Cortex of kidney (tissue), 1 donor: ENCODE measurements at places on chromosomes 6 and 20.

GRCh38 chr20:12936020-12936419 is 72.8 kb upstream of the SPTLC3 start:
- DNase-seq = no peak

GRCh38 chr20:16917636-16918035 is 169.5 kb downstream of the OTOR start:
- DNase-seq = no peak

- DNase-seq = no peak
Measured at GRCh38 chr6:147604373-147604772, 95.9 kb downstream of the SAMD5 start.

DNA sequence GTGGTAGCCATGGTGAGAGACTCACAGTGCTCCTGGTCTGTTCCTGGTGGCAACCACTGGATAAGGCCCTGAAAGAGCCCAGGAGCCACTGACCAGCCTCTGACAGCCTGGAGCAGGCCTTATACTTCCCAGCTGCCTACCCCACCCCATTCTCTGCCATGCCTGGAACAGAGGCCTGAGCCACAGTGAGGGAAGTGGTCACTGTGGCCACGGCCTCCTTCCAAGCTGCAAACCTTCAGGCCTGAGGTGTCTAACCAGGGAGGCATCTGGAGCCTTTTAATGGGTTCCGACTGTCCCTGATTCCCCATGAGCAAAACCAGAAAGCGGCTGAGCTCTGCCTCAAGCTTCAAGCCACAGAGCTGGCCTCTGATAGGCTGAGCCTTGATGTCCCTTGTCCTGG is 113.0 kb upstream of the SIRPA start:
- DNase-seq = no peak

DNA sequence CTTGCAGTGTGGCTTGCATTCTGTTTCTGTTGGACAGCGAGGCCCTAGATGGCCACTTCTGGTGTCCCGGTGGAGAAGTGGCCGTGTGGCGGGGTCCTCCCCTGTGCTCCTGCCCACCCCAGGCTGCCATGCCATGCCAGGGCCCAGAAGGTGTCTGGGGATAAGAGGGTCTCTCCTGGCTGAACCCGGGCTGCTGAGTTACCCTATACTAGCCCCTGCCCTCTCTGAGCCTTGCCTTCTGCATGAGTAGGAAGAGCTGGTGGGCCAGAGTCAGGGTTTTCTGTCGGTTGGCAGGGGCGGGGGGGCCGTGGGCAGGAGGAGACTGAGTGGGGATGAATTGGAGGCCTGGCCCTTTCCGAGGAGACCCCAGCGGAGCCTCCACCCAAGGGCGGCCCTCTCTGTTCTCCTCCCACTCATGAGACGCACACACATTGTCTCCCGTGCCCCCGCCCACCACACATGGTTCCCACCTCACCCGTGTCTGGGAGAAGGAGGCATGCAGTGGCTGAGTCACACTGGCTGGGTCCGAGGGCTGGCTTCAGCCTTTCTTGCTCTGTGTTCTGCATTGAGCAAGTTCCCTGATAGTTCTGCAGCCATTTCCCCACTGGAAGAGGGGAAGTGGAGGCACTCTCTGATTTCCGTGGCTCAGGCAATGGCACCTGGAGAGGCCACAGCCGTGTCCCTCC is 24.6 kb downstream of the VSTM2L start:
- no peak for DNase-seq

DNA sequence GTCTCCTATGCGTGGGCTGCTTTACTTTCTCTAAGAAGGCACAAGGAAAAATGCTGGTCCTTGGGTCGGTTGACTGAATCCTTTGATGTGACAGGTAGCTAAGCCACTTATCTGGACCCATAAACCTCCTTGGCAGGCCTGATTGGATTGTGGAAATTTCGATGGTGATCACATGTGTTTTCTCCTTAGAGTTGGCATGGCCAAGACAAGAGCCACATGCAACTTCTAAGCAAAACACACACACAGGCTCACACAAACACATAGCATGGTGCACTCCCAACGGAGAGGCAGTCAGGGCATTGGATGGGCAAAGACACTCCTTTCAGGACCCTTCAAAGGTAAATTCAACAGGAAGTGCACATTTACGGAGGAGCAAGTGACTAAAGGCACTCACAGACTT is 95.2 kb downstream of the PSMG4 start:
- DNase-seq = no peak

GRCh38 chr6:155623450-155624178 is 168.0 kb upstream of the NOX3 start:
- DNase-seq = no peak

DNA sequence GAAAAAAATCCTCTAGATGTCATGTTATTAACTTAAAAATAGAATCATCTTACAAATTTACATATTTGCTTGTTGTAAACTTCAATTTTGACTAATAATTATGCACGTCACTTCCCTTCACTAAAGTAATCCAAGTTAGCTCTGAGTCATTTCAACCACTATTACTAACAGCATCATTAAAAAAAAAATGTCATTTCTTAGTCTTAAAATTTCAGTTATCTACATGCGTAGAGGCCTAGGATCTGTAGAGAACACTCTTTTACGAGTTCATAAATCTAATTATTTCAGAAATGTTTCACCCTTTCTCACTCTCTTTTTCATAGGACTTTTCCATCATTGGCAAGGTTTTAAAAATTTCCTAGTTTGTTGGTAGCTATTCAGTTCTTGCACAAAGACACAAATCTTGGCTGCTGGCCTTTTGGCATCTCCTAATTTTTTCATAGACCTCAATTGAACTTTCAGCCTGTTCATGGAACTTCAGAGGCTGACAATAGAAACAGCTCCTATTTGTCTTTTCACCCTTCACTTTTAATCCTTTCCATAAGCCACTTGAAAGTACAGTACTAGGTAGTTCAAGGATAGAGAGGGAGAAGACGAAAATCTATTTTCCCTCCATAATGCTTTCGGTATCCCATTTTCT is 61.5 kb downstream of the OGFRL1 start:
- no peak for DNase-seq

- no peak for DNase-seq
Measured at GRCh38 chr20:440636-441035, 21.7 kb downstream of the TBC1D20 start.

DNA sequence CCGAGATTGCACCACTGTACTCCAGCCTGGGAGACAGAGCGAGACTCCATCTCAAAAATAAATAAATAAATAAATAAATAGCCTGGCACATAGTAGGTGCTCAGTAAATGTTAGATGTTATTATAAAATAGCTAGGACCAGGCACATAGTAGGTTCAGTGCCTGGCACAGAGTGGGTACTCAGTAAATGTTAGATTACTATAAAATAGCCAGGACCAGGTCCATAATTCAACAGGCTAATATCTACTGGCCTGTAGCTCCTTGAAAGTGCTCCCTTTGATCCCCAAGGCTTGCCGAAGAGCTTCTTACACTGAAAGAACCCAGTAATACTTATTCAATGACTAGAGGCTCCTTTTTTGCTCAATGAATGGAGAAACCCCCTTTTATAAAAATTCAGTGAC is 215.1 kb upstream of the ZNF217 start:
- no peak for DNase-seq

GRCh38 chr6:111552241-111552744 is 53.4 kb downstream of the TRAF3IP2 start:
- no peak for DNase-seq

DNA sequence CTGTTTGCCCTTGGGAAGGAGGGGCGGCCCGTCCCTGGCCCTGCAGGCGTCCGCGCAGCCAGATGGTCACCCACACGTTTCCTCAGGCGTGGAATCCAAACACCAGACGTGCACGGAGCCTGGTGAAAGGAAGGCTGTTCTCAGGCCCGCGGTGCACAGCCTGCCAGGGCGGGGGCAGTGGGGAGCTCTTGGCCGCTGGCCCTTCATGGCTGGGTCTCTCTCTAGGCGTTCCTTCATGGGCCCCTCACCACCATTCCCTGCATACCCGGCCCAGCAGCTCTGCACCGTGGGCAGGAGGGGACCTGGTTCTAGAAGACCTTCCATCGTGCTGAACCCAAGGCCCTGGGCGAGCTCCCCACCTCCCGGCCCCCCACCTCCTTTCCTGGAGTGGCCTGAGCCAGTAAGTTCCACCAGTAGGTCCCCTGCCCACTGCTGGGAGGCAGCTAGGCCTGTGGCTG is 30.4 kb upstream of the SMOC2 start:
- DNase-seq = no peak

DNA sequence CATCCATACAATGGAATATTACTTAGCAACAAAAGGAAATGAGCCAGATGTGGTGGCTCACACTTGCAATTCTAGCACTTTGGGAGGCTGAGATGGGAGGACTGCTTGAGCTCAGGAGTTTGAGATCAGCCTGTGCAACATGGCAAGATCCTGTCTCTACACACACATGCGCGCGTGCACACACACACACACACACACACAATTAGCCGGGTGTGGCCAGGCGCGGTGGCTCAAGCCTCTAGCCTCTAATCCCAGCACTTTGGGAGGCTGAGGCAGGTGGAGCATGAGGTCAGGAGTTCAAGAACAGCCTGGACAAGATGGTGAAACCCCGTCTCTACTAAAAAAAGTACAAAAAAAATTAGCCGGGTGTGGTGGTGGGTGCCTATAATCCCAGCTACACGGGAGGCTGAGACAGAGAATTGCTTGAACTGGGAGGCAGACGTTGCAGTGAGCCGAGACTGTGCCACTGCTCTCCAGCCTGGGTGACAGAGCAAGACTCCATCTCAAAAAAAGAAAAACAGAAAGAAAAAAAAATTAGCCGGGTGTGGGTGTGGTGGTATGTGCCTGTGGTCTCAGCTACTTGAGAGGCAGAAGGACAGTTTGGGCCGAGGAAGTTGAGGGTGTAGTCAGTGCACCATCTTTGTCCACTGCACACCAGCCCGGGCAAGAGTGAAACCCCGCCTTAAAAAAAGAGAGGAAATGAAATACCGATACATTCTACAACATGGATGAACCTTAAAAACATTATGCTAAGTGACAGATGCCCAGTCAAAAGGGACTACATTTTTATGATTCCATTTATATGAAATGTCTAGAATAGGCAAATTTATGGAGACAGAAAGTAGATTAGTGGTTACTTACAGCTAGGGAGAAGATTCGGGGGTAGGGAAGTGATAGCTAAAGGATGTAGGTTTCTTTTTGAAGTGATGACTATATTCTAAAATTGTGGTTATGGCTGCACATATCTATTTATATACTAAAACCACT is 52.5 kb downstream of the RBL1 start:
- no peak for DNase-seq

DNA sequence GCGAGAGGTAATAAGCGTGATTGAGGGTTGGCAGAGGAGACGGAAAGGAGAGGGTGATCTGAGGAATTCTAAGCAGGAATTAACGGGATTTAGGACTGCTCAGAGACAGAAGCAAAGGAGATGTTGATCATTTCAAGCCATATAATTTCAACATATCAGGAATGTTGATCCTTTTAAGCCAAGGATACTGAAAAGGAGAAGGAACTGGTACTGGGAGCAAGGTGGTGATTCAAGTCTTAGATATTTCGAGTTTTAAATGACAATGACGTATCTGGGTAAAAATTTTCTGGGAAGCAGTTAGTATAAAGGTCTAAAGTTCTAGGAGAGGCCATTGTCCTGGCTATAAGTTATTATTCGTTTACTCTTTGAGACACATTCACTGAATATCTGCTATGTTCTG is 91.3 kb upstream of the OGFRL1 start:
- no peak for DNase-seq

GRCh38 chr6:45132059-45132458 is 196.1 kb upstream of the RUNX2 start:
- no peak for DNase-seq

DNA sequence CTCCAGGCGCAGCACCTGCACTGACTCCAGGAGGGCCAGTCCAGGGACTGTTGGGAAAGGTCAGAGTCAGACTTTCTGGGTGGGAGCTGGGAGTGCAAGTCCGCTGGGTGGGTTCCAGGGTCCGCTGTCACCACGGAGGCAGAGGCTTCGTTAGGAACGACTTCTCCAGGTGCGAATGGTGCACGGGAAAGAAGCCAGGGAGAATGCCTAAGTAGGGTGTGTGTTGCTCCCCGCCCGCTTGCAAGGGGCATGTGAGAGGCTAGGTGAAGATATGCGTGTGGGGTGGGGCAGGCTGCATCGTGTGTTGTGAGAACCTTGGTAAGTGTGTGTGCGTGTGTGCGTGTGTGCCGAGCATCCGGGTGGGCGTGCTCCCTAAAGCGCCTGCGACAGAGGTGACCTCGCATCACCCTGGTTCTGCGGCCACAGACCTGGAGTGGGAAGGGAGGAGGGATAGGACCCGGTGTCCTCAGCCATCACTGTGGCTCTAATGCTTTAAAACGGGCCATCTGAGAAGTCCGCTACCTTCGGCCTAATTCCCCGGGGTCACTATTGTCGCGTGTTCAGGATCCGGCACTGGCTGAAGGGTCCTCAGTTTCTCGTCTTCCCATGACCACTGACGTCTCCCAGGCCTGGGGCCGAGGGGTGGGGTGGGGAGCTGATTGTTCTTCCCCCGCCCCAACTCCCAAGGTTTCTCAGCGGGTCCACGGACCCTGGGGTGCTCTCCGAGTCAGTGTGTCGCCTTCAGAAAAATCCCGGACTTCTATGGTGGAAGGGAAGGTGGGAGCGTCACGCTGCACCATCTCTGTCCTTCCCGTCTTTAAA is 6.1 kb downstream of the SLC32A1 start:
- DNase-seq = no peak

- no peak for DNase-seq
Measured at GRCh38 chr6:126127659-126128058, 141.3 kb downstream of the TRMT11 start.

DNA sequence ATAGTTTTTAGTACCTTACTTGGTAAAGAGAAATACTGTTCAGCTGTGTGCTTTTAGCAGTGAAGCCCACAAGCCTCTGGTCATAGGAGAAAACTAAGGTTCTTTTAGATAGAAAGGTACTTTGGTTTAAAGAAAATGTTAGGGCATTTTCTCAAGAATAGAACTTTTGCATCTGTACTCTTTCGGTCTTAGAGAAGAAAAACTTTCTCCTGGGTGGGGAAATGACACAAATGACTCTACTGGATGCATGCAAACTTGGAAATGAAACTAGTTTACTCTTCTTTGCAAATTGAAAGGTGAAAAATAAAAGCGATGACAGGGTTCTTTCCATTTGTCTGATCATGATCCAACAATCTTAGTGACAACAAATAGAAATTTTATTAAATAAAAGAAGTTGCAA is 2.1 kb upstream of the TMEM217 start:
- DNase-seq = no peak

- DNase-seq = no peak
Measured at GRCh38 chr20:11229772-11230171, 556.0 kb upstream of the JAG1 start.

DNA sequence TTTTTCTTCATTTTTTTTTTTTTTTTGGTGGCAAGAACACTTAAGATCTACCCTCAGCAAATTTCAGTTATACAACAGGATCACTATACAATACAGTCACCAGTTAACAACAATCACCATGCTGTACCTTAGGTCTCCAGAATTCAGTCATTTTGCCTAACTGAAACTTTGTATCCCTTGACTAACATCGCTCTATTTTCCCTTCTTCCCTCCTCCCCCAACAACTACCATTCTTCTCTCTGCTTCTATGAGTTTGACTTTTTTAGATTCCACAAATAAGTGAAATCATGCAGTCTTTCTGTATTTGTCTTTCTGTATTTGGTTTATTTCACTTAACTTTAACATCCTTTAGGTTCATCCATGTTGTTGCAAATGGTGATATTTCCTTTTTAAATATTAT is 42.4 kb upstream of the DOK5 start:
- DNase-seq = no peak
